ENCODE measurements at places on chromosomes 2 and 18. TPM values are rescaled to one million over a fixed set of nuclear protein-coding genes. Genes with fewer than 3 reads are reported as not detected.

CD302 gene
- polyA plus RNA-seq = 9.0 TPM

ERMN gene
- not detected for polyA plus RNA-seq

FHL2 gene
- 98.8 TPM for polyA plus RNA-seq

CXCR4 gene
- polyA plus RNA-seq = 6.6 TPM

GYPC gene
- 18.0 TPM for polyA plus RNA-seq

PTH2R gene
- not detected for polyA plus RNA-seq

LIMS2 gene
- 3.2 TPM for polyA plus RNA-seq

PROKR1 gene
- not detected for polyA plus RNA-seq

NMUR1 gene
- not detected for polyA plus RNA-seq

KCNF1 gene
- polyA plus RNA-seq = 0.34 TPM

RGPD3 gene
- 0.10 TPM for polyA plus RNA-seq

REG1B gene
- polyA plus RNA-seq = 465 TPM

DSC2 gene
- polyA plus RNA-seq = 42.1 TPM

IL36B gene
- polyA plus RNA-seq = not detected
